ENCODE measurements at places on chromosomes 6 and 20.
A peak's percentile ranks its signal among the peaks of the same experiment; 100 is the strongest.

DNA sequence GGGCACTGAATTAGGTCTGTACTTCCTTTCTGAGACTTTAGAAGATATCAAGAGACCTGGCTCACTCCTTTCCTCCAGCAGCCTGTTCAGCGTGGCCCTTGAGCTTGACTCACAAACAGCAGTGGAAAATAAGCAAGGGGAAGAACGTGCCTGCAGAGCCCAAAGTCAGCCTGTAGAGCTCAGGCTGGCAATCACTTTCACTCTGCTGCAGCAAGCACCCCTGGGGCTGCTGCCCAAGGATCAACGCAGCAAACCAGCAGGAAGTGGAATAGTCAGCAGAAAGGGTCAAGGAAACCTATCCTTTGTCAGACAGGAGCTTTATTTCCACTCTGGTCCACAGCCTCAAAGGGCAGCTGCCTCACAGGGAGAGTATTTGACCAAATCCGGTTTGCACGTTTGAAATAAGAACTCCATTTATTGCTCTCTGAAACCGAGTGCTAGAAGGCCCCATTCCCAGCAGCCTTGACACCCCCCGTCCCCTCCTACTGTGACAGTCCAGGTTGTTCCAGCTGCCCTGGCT is 77.4 kb downstream of the PRDM1 start:
- peak; percentile 62 for DNase-seq

GRCh38 chr6:26252077-26252472 is 112.9 kb upstream of the BTN3A2 start:
- no peak for DNase-seq

DNA sequence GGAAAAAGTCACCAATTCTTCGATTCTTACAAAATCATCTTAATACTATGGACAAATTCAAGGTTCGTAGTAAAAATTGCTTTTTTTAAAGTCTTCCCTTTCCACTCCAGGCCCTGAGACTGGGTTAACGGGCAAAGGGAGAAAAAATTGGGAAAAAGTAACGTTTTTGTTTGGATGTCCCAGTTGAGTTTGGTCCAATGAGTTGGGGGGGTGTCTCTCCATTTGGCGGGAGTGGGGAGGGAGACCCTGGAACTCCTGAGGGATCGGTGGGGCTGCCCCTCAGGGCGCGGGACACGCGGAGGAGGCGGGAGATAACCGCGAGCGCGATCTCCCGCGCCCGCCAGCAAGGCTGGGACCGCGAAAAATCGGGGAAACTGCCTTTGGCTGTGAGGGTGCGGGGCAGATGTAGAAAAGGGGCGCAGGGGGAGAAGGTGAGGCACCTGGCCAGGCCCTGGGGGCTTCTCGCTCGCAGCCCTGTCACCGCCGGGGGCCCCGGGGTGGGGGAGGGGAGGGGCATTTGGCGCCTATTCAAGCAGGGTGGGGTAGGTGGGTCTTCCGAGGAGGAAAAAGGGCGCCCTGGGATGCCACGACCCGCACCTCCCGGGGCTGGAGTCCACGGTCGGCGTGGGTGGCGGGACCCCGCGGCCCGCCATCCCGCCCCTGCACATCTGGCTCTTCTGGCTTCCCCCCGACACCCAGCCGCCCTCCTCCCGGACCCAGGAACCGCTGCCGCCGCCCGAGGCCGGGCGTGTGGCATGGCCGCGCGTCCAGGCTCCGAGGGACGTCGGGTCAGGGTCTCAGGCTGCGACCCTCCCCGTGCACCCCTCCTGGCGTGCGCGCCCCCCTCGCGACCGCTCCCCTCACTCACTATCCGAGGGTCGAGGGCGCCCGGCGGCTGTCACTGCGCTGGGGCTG is 595 bp downstream of the FBXO5 start:
- no peak for DNase-seq

GRCh38 chr6:144582939-144583613 is 297.9 kb downstream of the UTRN start:
- peak; percentile 51 for DNase-seq

DNA sequence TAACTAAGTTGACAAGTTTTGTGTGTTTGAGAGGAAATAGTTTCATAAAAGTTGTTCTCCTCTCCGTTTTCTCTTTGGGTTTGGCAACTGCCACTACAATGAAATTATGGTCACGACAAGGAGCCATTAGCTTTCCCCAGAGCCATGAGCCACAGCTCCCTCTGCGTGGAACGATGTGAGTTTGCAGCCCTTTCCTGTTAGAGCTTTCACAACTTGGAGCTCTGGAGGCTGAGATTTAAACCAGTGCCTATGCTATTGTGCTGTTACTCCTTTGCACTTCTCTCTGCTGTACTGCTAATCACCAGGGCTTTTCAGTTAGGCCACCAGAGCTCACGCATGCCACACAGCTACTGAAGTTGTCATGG is 29.3 kb upstream of the TXNDC5 start:
- DNase-seq: no peak

DNA sequence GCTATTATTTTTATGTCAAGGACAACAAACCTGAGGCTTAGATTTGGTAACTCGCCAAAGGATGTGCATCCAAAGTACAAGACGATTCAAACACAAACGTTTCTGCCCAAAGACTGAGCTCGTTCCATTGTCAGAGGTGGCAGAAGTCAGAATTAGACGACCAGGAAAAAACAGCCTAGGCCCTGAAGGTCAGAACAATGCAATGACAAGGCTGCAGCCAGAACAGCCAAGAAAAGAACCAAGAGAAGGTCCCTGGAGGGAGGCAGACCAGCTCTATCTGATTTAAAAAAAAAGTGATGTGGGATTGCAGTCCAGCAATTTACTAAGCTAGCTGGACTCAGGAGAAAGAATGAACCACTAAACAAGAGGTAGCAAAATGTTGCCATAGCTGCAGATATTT is 54.2 kb downstream of the NCOA7 start:
- no peak for DNase-seq

Data from Ammon's horn (tissue), 1 donor.